T-helper 1 cell (primary cell): ENCODE measurements at places on chromosomes 6 and 20.

DNA sequence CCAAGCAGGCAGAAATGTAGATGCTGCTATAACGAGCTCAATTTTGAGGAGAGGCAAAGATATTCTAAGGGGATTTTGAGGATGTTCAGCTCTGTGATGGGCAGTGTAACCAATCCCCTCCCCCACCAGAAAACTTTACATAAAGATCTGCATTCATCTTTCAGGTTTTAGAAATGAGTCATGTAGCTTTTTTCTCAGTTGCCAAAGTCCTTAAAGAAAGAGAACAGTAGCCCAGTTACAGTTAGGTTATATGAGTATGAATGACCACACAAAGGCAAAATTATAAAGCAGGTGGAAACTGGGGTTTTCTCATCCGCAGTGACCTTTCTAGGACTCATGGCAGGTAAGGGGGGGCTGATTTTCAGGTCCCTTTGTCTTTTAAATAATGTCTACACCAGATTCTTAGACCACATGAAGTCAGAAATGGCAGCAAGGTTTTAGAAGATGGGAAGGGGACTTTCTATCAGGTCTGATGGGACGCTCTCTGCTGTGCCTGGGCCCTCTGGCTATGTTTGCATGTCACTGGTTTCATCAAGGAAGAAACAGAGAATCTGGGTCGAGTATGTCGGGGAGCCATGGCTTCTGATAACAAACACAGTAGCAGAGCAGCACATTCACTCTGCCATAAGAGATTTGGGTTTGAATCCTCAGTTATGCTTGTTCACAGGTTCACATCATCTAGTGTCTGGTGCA is 94.7 kb downstream of the CLIC5 start:
- peak; percentile 64 for DNase-seq

DNA sequence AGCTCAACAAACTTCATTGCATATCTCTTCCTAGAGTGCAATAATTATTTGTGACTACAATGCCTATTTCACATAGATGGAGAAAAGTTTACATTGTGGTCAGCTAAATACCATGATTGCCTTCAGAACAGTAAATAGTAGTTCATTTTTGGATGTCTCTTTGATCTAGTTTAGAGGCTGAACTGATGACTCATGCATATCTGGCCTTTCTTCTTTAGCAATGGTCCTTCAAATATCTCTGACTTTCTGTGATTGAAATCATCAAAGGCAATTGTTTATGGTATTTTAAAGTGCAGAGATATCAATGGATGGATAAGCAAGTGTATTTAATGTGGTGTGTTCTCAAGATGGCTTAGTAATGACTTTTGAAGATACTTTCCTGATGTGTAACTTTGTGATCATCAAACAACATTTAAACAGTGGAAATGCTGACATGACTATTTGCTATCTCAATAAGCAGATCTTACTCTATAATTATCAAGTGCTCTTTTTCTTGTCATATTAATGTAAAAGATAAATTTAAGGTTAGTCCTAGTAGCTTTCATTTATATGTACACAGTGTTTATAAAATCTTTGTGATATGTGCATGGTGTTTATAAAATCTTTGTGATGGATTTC is 523.7 kb upstream of the SLC35B3 start:
- no peak for DNase-seq

- no peak for DNase-seq
Observed at GRCh38 chr20:41034239-41034638, 5.6 kb downstream of the TOP1 start.

DNA sequence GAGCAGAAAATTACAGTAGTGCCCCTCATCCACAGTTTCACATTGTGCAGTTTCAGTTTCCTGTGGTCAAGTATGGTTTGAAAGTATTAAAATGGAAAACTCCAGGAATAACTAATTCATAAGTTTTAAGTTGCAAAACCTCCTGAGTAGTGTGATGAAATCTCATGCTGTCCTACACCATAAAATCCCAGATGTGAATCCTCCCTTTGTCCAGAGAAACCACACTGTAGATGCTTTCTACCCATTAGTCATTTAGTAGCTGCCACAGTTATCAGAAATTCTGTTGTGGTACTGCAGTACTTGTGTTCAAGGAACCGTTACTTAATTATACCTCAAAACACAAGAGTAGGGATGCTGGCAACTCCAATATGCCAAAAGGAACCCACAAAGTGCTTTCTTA is 74.7 kb downstream of the PTCHD4 start:
- no peak for DNase-seq

- DNase-seq: no peak
Observed at GRCh38 chr6:159035891-159036290, 8.9 kb downstream of the TAGAP start.
